ENCODE measurements at places on chromosomes 3 and 15.

- peaks cover 49% of the 10 kb centered on the region for H3K4me1 ChIP-seq
- peak overlapping the region; percentile 46 for H3K27ac ChIP-seq
Observed at GRCh38 chr15:50163719-50164410, 18.1 kb upstream of the SLC27A2 start.

GRCh38 chr3:63142681-63143080 lies 135.4 kb upstream of the SYNPR start:
- H3K4me1 ChIP-seq: no peaks in the 10 kb centered on the region
- H3K4me3 ChIP-seq: no peak overlapping the region
- no peaks in the 10 kb centered on the region for H3K36me3 ChIP-seq
- no peaks in the 10 kb centered on the region for H3K27me3 ChIP-seq

DNA sequence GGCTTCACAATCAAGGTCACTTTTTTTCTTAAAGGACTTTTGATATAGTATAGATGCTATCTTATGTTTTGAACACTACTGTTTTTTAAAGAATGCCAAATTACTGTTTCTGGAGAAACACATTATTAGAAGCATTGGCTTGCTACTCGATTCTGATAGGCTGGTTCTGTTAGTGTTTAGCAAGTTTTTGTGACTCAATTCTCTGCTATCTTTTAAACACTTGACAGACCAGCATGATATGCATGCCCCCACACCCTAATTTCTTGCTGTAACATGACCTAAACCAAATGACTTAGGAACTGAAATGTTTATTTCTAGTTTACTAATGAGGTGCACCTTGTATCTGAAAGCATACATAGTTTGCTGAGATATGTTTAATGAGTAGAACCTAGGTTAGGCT lies 5.5 kb upstream of the IL20RB start:
- H3K27ac ChIP-seq: no peak overlapping the region
- DNase-seq: no peak
- H3K27me3 ChIP-seq: no peaks in the 10 kb centered on the region
- peaks cover 44% of the 10 kb centered on the region for H3K4me1 ChIP-seq

GRCh38 chr3:58256061-58256460 lies 18.5 kb downstream of the ABHD6 start:
- H3K4me1 ChIP-seq: no peaks in the 10 kb centered on the region
- DNase-seq: no peak
- H3K36me3 ChIP-seq: peaks cover 1% of the 10 kb centered on the region
- H3K27ac ChIP-seq: no peak overlapping the region

- no peaks in the 10 kb centered on the region for H3K27me3 ChIP-seq
- peak overlapping the region; percentile 85 for H3K27ac ChIP-seq
- H3K36me3 ChIP-seq: no peaks in the 10 kb centered on the region
- no peak overlapping the region for H3K4me3 ChIP-seq
- peaks cover 51% of the 10 kb centered on the region for H3K4me1 ChIP-seq
Observed at GRCh38 chr3:24145481-24145880, 200.4 kb downstream of the NR1D2 start.

- peaks cover 5% of the 10 kb centered on the region for H3K36me3 ChIP-seq
- H3K4me1 ChIP-seq: peaks cover 2% of the 10 kb centered on the region
- no peak for DNase-seq
- H3K4me3 ChIP-seq: no peak overlapping the region
- no peaks in the 10 kb centered on the region for H3K27me3 ChIP-seq
- no peak overlapping the region for H3K27ac ChIP-seq
Observed at GRCh38 chr3:50254577-50255250, 14.2 kb upstream of the SEMA3B start.

DNA sequence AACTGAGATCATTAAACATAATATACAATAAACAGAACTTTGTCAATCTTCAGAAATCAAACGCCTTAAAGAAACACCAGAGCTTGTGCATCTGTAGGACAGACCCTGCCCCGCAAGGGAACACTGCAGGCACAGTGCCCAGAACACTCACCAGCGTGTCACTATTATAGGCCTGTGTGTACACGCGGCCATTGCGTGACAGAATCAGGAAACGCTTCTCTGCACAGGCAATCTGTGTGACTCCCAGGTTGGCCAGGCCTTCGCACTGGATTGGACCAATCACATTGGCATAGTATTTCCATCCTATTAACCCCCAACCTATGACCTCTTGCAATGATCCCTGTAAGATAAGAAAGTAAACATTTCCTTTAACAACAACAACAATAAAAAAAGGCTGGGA lies 52.9 kb downstream of the HERC2 start:
- no peak overlapping the region for H3K27ac ChIP-seq
- no peak for DNase-seq
- H3K36me3 ChIP-seq: peaks cover 1% of the 10 kb centered on the region
- no peaks in the 10 kb centered on the region for H3K27me3 ChIP-seq
- no peak overlapping the region for H3K4me3 ChIP-seq
- H3K4me1 ChIP-seq: no peaks in the 10 kb centered on the region

DNA sequence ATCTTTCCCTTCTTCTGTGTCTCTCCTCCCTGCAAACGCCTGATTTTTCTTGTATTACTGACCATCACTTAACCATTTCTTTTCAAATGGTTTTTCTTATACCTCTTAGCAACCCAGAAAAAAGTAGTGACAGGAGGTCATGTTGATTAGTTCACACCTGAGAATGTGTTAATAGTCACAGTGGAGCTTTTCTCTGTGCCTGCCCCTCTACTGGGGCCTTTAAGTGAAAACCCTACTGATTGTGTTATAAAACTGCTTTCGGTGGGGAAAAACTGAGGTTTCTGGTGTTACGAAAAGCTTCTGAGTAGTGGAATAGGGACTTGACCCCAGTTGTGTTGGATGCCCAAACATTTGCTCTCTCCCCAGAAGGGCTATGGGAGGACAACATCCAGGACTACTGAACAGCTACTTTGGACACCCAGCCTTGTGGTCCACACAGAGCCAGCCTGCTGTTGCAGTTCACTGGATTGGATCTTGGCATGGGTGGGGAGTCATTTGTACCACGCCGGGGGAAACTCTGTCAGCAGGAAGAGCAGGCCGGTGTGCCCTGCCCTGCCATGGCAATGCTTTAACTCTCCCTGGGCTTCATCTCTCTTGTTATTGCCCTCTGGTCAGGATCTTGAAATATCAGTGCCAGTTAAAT lies 10.3 kb downstream of the GPR87 start:
- H3K36me3 ChIP-seq: no peaks in the 10 kb centered on the region
- no peak for DNase-seq
- peaks cover 13% of the 10 kb centered on the region for H3K4me1 ChIP-seq
- H3K27ac ChIP-seq: peak overlapping the region; percentile 82
- no peak overlapping the region for H3K4me3 ChIP-seq

- H3K4me3 ChIP-seq: no peak overlapping the region
- no peaks in the 10 kb centered on the region for H3K4me1 ChIP-seq
- H3K27ac ChIP-seq: no peak overlapping the region
- no peak for DNase-seq
Observed at GRCh38 chr3:25610167-25610566, 54.5 kb downstream of the TOP2B start.

- no peaks in the 10 kb centered on the region for H3K36me3 ChIP-seq
- no peaks in the 10 kb centered on the region for H3K27me3 ChIP-seq
- no peak for DNase-seq
Observed at GRCh38 chr3:47541583-47542108, 28.1 kb upstream of the ELP6 start.

- H3K27ac ChIP-seq: no peak overlapping the region
- no peak overlapping the region for H3K4me3 ChIP-seq
- H3K27me3 ChIP-seq: no peaks in the 10 kb centered on the region
Observed at GRCh38 chr3:66910266-66911055, 87.6 kb upstream of the KBTBD8 start.

DNA sequence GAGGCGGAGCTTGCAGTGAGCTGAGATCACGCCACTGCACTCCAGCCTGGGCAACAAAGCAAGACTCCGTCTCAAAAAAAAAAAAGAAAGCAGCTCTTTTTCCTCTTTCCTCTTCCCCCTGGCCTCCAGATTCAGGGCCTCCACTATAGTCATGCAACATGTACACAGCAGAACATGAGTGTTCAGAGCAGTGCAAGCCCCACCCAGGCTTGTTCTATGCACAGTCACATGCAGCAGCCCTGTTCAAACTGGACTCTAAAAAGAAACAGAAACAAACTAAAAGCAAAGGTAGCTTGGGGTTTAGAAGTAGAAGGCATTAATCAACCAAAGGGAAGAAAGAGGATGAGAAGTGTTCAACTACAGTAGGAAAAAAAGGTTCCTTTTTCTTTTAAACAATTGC lies 11.8 kb downstream of the SHQ1 start:
- no peak overlapping the region for H3K4me3 ChIP-seq
- H3K36me3 ChIP-seq: no peaks in the 10 kb centered on the region
- H3K27ac ChIP-seq: no peak overlapping the region
- no peaks in the 10 kb centered on the region for H3K4me1 ChIP-seq

GRCh38 chr3:194908496-194908895 lies 222.8 kb downstream of the FAM43A start:
- H3K27me3 ChIP-seq: no peaks in the 10 kb centered on the region
- no peaks in the 10 kb centered on the region for H3K36me3 ChIP-seq
- no peaks in the 10 kb centered on the region for H3K4me1 ChIP-seq
- H3K27ac ChIP-seq: no peak overlapping the region

DNA sequence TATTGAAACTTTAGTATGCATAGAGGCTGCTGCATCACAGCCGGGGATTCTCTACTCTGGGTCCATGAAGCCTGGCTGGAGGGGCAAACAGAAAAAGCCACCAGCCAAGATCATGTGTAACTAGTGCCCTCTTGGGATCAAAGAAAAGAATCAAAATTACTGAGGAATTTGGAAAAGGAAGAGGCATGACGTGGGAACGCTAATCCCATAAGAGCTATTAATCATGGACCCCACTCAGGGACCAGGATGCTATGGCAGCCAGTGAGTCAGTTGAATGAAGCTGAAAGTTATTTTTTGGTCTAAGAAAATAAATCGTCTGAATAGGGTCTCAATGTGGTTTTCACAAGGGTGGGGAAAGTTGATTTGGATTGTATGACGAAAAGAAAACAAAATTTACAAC lies 1165.1 kb downstream of the ROBO2 start:
- H3K4me1 ChIP-seq: no peaks in the 10 kb centered on the region
- no peak overlapping the region for H3K27ac ChIP-seq
- no peaks in the 10 kb centered on the region for H3K36me3 ChIP-seq
- H3K4me3 ChIP-seq: no peak overlapping the region
- H3K27me3 ChIP-seq: no peaks in the 10 kb centered on the region

DNA sequence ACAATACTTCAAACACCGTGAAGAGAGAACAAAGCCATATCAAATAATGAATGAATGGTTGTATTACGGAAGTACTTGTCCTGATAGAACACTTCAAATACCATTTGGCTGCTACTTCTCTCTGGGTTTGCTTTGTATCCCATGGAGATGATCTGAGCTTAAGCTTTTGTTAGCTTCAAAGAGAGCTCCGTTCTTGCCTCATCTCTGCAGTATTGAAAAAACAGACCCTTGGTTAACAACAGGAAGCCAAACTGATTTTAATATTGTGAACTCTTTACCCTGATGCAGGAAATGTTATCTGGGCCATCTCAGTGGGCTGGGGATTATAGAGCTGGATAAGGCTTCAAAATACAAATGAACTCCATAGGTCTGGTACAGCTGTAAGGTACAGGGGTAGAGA lies 101.0 kb downstream of the CHL1 start:
- DNase-seq: no peak
- no peak overlapping the region for H3K27ac ChIP-seq
- H3K27me3 ChIP-seq: no peaks in the 10 kb centered on the region
- H3K4me1 ChIP-seq: no peaks in the 10 kb centered on the region
- no peak overlapping the region for H3K4me3 ChIP-seq

- H3K4me1 ChIP-seq: peaks cover 18% of the 10 kb centered on the region
- H3K27me3 ChIP-seq: no peaks in the 10 kb centered on the region
- no peak overlapping the region for H3K27ac ChIP-seq
- no peak overlapping the region for H3K4me3 ChIP-seq
- no peak for DNase-seq
- H3K36me3 ChIP-seq: no peaks in the 10 kb centered on the region
Observed at GRCh38 chr3:64805248-64805647, 117.4 kb upstream of the ADAMTS9 start.

- no peaks in the 10 kb centered on the region for H3K27me3 ChIP-seq
- H3K4me1 ChIP-seq: peaks cover 14% of the 10 kb centered on the region
- peak overlapping the region; percentile 87 for H3K4me3 ChIP-seq
- H3K36me3 ChIP-seq: peaks cover 2% of the 10 kb centered on the region
- peak; percentile 82 for DNase-seq
Observed at GRCh38 chr15:40894681-40895448, 615 bp downstream of the VPS18 start.

DNA sequence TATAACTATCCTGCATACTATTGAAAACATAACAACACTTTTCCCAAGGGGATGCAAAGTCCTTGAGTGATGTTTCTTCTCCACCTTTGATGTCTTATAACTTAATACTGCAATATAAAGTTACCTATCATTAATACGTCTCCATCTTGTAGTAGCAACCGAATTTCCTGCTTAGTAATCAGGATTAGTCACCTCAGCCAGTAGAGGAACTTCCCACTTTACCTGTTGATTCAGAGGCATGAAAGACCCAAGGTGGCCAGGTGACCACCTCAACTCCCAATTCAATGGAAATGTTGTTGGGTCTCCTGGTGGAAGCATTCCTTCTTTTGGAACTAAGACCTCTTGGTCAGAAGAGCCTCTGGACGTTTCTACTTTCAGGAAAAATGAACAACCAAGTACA lies 3.5 kb upstream of the TMCC1 start:
- H3K27ac ChIP-seq: no peak overlapping the region
- H3K27me3 ChIP-seq: no peaks in the 10 kb centered on the region
- H3K4me1 ChIP-seq: peaks cover 2% of the 10 kb centered on the region
- no peak overlapping the region for H3K4me3 ChIP-seq

GRCh38 chr3:141368925-141369794 lies 856 bp downstream of the ZBTB38 start:
- no peaks in the 10 kb centered on the region for H3K27me3 ChIP-seq
- DNase-seq: no peak

DNA sequence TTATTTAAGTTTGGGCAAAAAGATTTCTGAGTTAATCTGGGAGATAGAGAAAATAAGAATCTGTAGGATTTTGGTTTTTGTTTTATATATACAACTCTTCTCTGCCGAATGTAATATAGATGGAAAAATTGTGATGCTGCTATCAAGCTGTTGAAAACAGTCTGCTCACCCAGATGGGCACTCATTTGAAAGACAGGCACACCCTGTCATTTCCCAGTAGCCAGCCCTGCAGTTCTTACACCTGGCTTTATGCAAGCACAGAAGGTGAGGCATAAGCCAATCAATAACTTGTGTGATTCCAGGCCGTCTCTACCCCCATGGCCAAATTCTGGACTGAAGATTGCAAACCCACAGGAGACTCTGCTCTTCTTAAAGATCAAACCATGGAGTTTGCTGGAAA lies 27.1 kb upstream of the PTX3 start:
- no peak overlapping the region for H3K4me3 ChIP-seq
- no peaks in the 10 kb centered on the region for H3K36me3 ChIP-seq
- H3K27me3 ChIP-seq: no peaks in the 10 kb centered on the region
- no peaks in the 10 kb centered on the region for H3K4me1 ChIP-seq
- DNase-seq: no peak

GRCh38 chr3:197354568-197355001 lies 56.2 kb upstream of the DLG1 start:
- peaks cover 50% of the 10 kb centered on the region for H3K4me1 ChIP-seq
- H3K36me3 ChIP-seq: no peaks in the 10 kb centered on the region
- peak overlapping the region; percentile 90 for H3K27ac ChIP-seq
- no peaks in the 10 kb centered on the region for H3K27me3 ChIP-seq
